PC-3 (cell line): ENCODE measurements at places on chromosomes 6 and 20. TPM values are rescaled to one million over a fixed set of nuclear protein-coding genes. Genes with fewer than 3 reads are reported as not detected.
A peak's percentile ranks its signal among the peaks of the same experiment; 100 is the strongest.

Gene RBBP8NL
- total RNA-seq, result 9.3 and 9.4 TPM in 2 replicates

Gene SUPT3H
- 3.6 and 4.0 TPM in 2 replicates for total RNA-seq

DNA sequence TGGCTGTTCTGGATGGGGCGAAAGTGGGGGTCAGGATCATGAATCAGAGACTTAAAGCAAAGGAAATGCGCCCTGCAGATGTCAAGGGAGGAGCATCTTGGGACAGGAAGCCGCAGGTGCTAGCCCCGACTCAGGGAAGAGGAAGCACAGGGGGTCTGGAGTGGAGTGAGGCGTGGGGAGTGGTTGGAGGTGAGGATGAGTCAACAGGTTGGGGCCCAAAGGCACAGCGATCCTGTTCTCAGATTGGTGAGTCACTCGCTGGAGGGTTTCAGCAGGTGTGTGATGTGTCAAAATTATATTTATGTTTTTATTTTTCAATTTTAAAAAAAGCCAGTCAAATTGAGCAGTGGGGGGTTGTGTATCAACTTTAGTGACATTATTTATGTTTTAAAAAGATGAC, 19.0 kb downstream of the PACSIN1 start:
- H3K4me3 ChIP-seq, result no peak overlapping the region
- peak; percentile 90 for DNase-seq
- H3K27me3 ChIP-seq, result no peaks in the 10 kb centered on the region

- H3K4me3 ChIP-seq, result peak overlapping the region; percentile 38; the same call in 1 of the 2 replicates
- H3K4me1 ChIP-seq, result peaks cover 5% of the 10 kb centered on the region; the same call in 1 of the 2 replicates
- DNase-seq, result peak; percentile 83
- H3K27me3 ChIP-seq, result no peaks in the 10 kb centered on the region
- no peaks in the 10 kb centered on the region for H3K36me3 ChIP-seq
- H3K27ac ChIP-seq, result no peak overlapping the region
These were observed 176.1 kb downstream of the TRIM27 start for GRCh38 chr6:28747631-28748157.

- no peaks in the 10 kb centered on the region for H3K27me3 ChIP-seq
- no peak for DNase-seq
- peaks cover 24% of the 10 kb centered on the region for H3K4me1 ChIP-seq
These were observed 9.2 kb downstream of the PHF3 start for GRCh38 chr6:63644668-63645326.

DNA sequence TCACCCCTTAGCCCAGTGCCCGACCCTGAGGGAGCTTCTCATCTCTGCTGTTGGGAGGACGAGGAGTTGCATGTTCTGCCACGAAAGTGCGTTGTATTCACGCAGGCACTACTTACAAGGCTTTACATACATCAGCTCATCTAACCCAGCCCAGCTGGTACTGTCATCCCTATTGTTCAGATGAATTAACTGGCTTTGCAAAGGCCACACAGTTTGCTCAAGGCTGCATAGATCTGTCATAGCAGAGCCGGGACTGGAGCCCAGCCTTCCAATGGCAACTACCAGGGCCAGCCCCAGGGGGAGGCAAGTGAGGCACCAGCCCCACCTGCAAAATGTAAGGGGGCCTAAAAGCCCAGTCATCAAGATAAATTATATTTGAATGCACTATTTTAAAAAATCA, 257.6 kb downstream of the NFATC2 start:
- H3K27ac ChIP-seq, result no peak overlapping the region
- H3K27me3 ChIP-seq, result peaks cover 5% of the 10 kb centered on the region; the same call in 1 of the 2 replicates
- no peak overlapping the region for H3K4me3 ChIP-seq
- H3K4me1 ChIP-seq, result 0 out of 2 replicates have a peak, but pooled peaks cover 5% of the 10 kb centered on the region
- H3K36me3 ChIP-seq, result no peaks in the 10 kb centered on the region

DNA sequence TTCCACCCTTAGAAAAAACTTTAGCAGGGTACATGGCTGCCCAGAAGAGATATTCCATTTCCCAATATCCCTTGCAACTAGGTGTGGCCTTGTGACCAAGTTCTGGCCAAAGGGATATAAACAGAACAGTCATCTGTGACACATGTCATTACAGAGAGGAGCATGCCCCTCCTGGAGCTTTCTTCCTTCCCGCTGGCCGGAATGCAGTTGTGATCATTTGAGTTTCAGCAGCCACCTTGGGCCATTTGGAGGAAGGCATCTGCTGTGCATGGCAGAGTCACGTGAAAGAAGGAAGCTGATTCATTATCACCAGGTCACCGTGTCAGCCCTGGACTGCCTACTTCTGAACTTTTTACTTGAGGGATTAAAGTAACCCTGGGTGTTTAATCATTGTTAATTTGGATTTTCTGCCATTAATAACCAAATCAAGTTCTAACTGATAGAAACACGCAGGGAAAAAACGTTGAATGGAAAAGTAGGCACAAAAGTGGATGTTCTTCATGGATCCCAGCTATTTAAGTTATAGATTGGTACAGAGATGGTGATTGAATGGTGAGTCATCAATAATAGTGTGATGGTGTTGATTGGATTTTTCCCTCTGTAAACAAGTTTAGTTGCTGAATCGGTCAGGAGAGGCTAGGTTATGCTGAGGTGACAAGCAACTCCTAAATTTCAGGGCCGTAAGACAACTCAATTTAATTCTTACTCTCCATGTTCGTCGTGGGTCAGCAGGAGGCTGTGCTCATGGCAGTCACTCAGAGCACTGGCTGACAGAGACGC, 80.7 kb upstream of the CCDC167 start:
- no peaks in the 10 kb centered on the region for H3K27me3 ChIP-seq
- H3K4me1 ChIP-seq, result peaks cover 19% of the 10 kb centered on the region
- H3K27ac ChIP-seq, result no peak overlapping the region

GRCh38 chr6:14079971-14080370, 37.6 kb upstream of the CD83 start:
- no peaks in the 10 kb centered on the region for H3K27me3 ChIP-seq
- no peaks in the 10 kb centered on the region for H3K36me3 ChIP-seq
- DNase-seq, result no peak
- no peak overlapping the region for H3K4me3 ChIP-seq
- peaks cover 2% of the 10 kb centered on the region for H3K4me1 ChIP-seq

DNA sequence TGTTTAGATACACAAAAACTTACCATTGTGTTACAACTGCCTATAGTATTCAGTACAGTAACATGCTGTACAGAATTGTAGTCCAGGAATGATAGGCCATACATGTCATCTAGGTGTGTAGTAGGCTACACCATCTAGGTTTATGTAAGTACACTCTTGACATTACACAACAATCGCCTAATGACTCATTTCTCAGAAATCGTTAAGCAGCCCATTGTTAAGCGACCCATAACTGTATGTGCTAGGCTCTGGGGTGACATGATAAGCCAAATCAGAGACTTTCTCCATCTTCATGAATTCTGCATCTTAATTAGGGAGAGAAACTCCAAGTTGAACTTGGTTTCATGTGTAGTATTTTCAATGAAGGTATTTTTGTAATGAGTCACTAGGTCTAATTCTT, 17.2 kb downstream of the STK35 start:
- H3K27me3 ChIP-seq, result no peaks in the 10 kb centered on the region
- H3K27ac ChIP-seq, result no peak overlapping the region
- H3K4me3 ChIP-seq, result no peak overlapping the region
- DNase-seq, result no peak

GRCh38 chr6:43009124-43009523, 4.6 kb downstream of the MEA1 start:
- no peaks in the 10 kb centered on the region for H3K27me3 ChIP-seq
- H3K4me1 ChIP-seq, result peaks cover 16% of the 10 kb centered on the region
- H3K36me3 ChIP-seq, result peaks cover 30% of the 10 kb centered on the region
- DNase-seq, result peak; percentile 58
- no peak overlapping the region for H3K27ac ChIP-seq
- H3K4me3 ChIP-seq, result no peak overlapping the region

DNA sequence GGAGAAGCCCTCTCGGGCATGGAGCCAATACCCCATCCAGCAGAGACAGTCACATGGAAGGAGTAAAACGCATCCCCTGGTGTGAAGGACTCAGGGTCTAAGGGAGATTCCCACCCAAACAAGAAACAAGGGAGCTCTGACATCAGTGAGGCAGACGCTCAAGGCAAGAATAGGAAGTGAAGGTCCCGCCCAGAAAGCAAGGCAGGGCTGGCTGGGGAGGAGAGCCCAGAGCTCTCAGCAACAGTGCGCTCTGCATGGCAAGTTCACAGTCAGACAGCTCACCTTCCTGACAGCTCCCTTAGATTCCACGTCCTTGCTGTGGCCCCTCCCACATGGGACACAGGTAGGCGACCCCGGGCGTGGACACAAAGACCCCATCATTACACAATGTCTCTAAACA, 85.6 kb downstream of the TTLL2 start:
- H3K4me3 ChIP-seq, result no peak overlapping the region
- no peak overlapping the region for H3K27ac ChIP-seq
- peaks cover 51% of the 10 kb centered on the region for H3K27me3 ChIP-seq
- no peaks in the 10 kb centered on the region for H3K4me1 ChIP-seq
- H3K36me3 ChIP-seq, result no peaks in the 10 kb centered on the region
- no peak for DNase-seq

- H3K36me3 ChIP-seq, result no peaks in the 10 kb centered on the region
- no peak for DNase-seq
- H3K27ac ChIP-seq, result no peak overlapping the region
- no peak overlapping the region for H3K4me3 ChIP-seq
- H3K27me3 ChIP-seq, result no peaks in the 10 kb centered on the region
These were observed 71.2 kb upstream of the THBS2 start for GRCh38 chr6:169324656-169325459.

GRCh38 chr6:52610011-52610410, 33.2 kb upstream of the TRAM2 start:
- no peaks in the 10 kb centered on the region for H3K27me3 ChIP-seq
- H3K36me3 ChIP-seq, result no peaks in the 10 kb centered on the region
- no peak overlapping the region for H3K27ac ChIP-seq

- no peak overlapping the region for H3K27ac ChIP-seq
- H3K4me1 ChIP-seq, result no peaks in the 10 kb centered on the region
- peak; percentile 19 for DNase-seq
- H3K27me3 ChIP-seq, result peaks cover 10% of the 10 kb centered on the region
These were observed 13.0 kb upstream of the F13A1 start for GRCh38 chr6:6333501-6333900.
